ENCODE measurements at places on chromosomes 12 and 14.

GRCh38 chr14:101721111-101721510 is 40.4 kb upstream of the PPP2R5C start:
- DNase-seq: no peak

- no peak for DNase-seq
Measured at GRCh38 chr12:13784504-13784903, 196.9 kb downstream of the GRIN2B start.

DNA sequence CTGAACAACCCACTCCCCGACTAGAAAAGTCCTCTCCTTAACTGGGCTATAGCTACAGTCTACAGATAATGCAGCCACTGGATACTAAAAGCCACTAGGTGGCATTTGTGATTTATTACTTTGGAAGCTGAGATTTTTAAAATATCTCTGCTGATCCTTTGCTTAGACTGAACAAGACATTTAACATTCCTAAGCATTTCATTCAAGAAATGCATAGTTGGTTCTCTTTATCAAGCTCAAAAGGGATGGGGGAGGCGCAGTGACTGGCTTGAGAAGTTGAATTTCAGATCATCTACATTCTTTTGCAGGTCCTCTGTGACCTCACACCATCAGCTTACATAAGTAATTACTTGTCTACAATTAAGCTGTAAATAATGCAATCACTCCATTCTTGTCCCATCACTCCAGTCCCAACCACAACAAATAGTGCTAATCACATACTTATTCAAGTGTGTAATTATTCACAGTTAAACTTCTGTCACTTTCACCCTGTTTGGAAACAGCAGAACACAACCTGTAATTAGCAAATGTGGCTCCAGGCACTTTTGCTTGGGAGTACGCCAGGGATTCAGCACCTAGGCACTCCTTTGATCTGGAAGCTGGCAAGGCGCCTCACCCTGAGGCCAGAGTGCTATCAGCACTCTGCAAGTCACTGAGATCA is 203.6 kb downstream of the NOVA1 start:
- DNase-seq: no peak

DNA sequence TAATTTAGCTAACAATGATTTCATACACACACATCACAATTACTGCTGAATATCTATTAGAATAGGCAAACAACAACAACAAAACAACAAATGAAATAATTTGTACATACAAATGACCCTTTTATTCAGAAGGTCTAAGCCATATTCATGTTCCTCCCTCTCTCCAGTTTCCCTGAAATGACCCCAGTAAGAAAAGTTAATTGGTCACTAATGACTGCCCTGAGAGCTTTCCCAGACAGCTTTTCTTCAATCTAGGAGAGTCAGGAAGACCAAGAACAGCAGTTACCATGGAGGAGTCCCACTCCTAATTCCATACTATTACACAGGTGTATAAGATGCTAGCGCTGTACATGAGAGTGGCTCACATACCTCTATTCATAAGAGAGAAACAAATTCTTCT is 121.2 kb upstream of the GRIP1 start:
- DNase-seq: no peak

- no peak for DNase-seq
Measured at GRCh38 chr12:54053751-54054741, at the start of gene HOXC4. Gene HOXC4, plus strand, starts transcription at chr12:54053835. Its CDS starts 88 bp downstream, at chr12:54053923.

- DNase-seq: no peak
Measured at GRCh38 chr12:108911915-108912314, 32.0 kb downstream of the DAO start.

DNA sequence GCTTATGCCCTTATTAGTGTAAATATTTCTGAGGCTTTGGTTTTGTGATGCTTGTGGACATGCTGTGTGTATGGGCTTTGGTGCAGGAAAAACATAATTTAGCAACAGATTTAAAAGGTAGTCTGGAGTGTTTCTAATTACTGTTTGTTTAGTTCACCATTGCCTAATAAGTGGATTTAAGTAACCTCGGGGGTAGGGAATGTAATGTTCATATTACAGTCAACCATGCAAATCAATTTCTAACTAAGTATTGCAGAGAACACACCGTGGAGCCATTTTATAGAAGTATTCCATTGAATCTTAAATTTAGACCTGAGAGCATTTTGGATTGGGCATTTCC is 53.5 kb downstream of the ANO6 start:
- no peak for DNase-seq

DNA sequence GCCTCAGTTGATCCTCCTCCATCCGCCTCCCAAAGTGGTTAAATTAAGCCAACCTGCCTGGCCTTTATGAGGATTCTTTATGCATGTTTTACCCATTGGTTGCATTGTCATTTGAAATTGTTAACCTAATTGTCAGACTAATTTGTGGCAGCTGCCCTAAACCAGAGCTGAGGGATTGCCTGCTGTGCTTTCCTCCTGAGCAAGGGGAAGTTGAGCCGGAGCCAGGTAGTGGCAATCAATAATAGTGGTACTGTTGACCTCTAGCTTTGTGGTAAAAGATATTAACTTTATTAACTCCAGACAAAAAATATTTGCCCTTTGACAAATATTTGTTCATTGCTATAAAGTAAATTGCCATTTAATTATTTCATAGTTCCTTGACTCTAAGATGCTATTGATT is 5.6 kb upstream of the HEBP1 start:
- DNase-seq: no peak

- no peak for DNase-seq
Measured at GRCh38 chr12:33771889-33772288, 250.4 kb upstream of the ALG10 start.

- DNase-seq: no peak
Measured at GRCh38 chr14:92035890-92036289, 4.0 kb downstream of the TRIP11 start.
